Stimulated activated CD4-positive, alpha-beta T cell treated with anti-CD3 and anti-CD28 coated beads, Interleukin-1b, Interleukin-23, amount 100 ng/mL, for 4 hours (primary cell): ENCODE measurements at places on chromosomes 1 and 21.

GRCh38 chr1:3316340-3316943, 138.0 kb upstream of the ARHGEF16 start:
- DNase-seq, result no peak

DNA sequence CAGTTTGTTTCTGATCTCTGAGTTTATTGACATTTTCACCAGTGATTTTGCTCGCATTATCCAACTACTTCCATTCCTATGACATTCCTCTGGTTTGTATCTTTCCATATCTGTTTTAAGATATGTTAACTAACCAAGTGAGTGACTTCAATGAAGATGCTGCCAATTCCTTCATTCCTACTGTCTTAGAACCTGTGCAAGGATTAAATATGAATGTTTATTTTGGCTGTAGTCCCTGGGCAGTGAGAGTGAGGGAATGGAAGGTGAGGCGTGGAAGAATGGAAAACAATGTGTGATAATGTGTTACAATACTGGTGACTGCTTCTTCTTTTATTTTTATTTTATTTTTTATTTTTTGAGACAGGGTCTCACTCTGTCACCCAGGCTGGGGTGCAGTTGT, 183.0 kb downstream of the SDCCAG8 start:
- no peak for DNase-seq

- no peak for DNase-seq
Observed at GRCh38 chr1:174206148-174206836, 47.0 kb downstream of the RABGAP1L start.

GRCh38 chr1:227880342-227880924, 65.0 kb downstream of the PRSS38 start:
- DNase-seq, result no peak

- no peak for DNase-seq
Observed at GRCh38 chr1:18409609-18410237, 71.0 kb upstream of the KLHDC7A start.

DNA sequence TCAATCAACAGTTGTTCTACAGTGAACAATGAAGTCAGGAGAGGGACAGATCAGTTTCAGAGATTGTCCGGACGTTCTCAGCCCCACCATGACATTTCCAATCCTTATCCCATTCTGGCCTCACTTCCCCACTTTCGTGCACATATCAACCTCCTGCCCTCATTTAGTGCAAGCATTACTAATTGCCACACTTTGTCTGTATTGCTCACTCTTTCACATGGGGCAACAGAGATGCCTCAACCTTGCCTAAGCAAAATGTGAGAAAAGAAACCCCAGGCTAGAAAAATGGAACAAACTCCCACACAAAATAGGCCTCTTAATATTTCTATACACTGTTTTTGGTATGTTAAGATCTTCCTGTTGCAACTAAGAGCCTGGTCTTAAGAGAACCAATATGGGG, 8.9 kb upstream of the RGS1 start:
- no peak for DNase-seq

DNA sequence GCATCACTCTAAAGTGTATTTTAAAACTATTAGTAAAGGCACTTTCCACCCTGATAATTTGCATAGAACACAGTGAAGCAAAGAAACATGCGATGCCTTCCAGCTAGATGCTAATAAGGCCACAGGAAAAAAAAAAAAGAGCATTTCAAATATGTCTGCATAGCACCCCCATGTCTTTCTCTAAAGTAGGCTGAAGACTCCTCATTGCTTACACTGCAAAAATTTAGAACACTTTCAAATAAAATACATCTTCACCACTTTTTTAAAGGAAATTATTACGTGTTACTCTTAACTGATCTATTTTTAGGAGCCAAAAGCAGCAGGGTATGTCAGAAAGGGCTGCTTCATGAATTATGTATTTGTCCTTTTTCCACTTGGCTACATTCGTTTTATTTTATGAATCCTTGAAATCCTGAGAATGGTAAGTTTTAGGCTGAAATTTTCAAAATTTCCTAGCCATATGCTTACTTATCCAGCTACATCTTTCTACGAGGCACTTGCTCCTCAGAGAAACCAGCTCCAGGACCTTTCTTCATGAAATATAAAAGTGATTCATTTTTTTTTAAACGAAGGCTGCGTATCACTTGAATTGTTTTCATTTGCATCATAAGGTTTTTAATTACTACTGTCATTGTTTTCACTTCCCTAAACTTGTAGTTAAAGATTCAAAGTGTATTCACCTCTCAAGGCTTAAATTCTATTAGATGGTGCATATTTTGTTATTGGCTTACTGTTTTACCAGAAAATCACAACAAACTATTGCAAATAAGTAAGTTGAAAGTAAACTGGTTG, 513.0 kb downstream of the PTPRC start:
- DNase-seq, result no peak

GRCh38 chr1:225519166-225519863, 91.5 kb upstream of the LBR start:
- DNase-seq, result no peak

DNA sequence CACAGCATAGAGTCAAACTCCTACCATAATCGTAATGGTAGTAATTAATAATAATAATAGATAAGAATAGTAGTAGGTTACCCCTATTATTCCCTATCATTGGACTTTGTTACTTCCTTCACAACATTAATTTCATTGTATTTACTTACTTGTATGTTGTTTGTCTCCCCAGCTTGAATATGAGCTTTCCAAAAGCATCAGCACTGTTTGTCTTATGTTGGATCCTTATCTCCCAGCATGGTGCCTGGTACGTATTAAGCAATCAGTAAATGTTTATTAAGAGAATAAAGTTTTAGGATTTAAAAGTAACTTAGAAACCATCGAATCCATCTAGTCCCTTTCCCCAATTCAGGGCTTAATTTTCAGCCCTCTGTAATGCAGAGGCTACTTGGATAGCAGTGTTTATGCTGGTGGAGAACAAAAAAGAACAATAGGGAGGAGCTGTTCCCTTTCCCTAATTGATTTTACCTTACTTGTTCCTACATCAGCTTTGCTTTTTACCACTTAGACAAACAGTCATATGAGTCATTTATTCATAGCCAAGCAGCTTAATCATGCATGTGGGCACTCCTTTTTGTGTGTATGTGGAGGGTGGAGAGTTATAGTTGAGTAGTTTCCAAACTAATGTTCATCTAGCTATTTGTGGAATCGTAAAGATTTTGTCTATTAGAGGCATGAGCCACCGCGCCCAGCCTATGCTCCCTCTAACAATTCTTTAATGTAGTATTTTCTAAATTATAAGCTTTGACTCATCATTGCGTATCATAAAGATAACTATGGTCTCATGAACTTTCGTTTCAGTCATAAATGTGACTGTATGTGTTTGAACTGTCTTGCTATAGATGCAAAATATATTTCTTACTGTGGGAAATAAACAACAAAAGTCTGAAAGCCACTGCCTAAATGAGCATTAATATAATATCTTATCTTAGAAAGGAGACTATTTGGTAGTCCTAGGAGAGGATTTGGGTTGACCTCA, 20.9 kb upstream of the DR1 start:
- no peak for DNase-seq

DNA sequence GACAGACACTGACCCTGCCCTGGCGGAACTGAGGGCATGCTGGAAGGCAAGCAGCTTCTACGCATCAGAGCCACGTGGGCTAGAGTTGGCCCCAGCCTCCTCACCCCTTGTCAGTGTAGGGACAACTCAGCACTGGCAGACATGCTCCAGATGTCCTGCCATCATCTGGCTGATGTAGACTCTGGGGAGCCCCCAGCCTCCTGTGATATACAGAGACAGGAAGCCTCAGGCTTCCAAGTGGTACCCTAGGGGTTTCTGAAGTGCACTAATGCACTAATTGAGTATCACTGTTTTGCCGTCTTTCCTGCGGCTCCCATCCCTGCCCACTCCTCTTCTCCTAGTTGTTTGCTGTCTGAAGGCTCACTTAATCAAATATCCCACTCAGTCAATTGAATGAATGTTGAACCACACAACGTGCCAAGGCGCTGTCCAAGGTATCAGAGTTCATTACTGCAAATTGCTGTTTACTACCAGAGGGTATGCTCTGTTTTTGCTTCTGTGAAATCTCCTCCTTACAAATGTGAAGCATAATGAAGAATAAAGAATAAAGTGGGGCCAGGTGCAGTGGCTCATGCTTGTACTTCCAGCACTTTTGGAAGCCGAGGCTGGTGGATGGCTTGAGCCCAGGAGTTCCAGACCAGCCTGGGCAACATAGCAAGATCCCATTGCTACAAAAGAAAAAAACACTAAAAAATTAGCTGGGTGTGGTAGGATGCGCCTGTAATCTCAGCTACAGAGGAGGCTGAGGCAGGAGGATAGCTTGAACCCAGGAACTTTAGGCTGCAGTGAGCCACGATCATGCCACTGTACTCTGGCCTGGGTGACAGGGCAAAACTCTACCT, 76.4 kb upstream of the ZBTB18 start:
- DNase-seq, result no peak

GRCh38 chr1:217881131-217881543, 250.0 kb downstream of the SPATA17 start:
- DNase-seq, result no peak

- DNase-seq, result no peak
Observed at GRCh38 chr1:187744665-187745064, 915.9 kb downstream of the PLA2G4A start.

- DNase-seq, result no peak
Observed at GRCh38 chr1:47703156-47703825, 265.4 kb downstream of the FOXD2 start.

- DNase-seq, result no peak
Observed at GRCh38 chr1:195328102-195328501, 1280.1 kb downstream of the KCNT2 start.

- DNase-seq, result no peak
Observed at GRCh38 chr1:18020021-18020817, 87.4 kb upstream of the IGSF21 start.
